NCI-H1048 (cell line): ENCODE measurements at places on chromosomes 5 and 9.

DNA sequence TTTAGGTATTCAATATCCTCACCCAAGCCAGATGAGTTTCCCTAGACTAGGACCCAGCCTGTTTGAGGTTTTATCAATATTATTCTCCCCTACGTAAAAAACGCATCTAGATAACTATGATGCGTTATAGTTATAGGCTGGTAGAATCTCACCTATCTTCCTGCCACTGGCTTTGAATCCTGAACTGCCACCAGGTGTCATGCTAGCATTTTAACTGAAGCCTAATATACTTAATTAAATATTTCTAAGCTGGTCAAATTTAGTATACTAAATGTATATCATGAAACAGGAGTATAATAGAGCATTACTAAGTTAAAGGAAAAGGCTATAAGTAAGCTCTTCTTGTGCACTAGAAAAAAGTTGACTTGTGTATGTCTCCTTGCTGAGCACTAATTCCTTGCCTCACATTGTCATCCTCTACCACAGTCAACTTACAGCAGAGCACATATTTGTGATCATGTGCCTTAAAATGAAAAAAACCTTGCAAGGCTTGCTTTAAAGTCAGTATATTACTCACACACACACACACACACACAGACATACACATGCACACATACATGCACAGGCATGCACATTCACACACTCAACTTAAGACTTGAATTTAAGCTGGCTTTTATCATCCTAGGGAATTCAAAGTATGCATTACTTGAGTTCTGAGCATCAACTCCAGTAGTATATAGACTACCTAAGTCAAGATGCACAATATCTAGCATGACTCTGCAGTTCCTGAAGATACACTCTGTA lies 303.4 kb downstream of the ADGRV1 start:
- DNase-seq, result no peak

DNA sequence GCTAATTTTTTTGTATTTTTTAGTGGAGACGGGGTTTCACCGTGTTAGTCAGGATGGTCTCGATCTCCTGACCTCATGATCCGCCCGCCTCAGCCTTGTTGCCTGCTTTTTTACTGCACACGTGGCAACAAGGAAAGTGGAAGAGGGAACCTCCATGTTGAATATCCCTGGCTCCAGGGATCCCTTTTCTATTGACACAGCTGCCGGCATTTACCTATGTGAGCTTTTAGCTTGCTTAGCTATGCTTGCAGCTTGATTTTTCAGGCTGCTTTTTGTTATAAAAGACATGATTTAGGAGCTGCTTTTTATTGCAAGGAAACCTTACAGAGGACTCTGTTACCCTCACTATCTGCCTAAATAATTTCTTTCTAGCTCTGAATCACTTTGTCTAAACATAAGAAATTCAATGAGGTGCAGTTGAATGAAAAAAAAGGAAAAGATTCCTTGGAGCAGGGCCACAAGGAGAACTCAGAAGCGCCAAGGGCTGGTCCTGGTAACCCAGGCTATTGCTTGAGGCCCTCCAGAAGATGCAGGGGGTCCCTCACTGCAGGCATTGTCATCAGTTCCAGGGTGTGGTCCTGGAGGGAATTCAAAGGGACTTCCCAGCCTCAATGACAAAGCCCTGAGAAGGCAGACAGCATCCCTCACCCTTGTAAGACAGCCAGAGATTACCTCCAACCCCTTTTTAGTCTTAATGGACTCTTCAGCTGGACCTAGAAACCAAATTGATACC lies 89.9 kb downstream of the SYK start:
- DNase-seq, result no peak

- DNase-seq, result no peak
Observed at GRCh38 chr9:126674365-126675146, 60.8 kb downstream of the LMX1B start.

DNA sequence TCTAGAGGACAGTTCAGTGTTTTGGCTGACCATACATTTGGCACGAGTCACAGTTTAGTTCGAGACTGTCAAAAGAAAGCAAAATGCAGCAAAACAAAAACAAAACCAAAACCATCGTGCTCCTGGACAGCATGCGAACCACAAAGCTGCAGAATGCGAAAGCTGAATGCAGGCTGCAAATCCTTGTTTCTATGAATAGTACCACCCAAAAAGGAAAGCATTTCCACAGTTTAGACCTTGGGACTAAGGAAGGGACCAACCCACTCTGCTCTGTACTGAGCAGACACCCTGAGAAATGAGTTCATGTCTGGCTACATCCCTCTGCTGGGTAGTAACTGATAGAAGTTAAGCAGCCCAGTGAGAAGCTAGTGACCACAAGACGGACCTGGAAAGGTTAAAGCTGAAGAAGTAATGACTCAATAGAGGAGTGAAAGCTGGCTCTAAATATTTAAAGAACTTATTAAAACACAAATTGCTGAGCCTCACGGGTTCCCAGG lies 3.9 kb downstream of the GCNT4 start:
- DNase-seq, result no peak

DNA sequence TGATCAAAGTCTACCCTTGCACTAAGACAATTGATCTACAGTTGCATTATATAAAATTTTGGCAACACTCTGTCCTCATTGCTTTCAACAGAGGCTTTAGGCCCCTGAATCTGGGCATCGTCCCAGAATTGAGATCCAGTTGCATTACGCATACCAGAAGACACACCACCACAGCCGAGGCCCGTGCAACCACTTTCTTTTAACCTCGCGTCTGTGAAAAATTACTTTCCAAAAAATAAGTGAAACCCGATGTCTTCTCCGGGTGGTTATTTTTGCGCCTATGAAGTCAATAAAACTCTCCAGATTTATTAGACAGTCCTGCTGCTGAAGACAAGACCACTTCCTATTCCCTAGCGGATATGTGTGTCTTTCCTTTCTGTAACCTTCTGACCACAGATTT lies 52.1 kb upstream of the NFIB start:
- DNase-seq, result no peak

DNA sequence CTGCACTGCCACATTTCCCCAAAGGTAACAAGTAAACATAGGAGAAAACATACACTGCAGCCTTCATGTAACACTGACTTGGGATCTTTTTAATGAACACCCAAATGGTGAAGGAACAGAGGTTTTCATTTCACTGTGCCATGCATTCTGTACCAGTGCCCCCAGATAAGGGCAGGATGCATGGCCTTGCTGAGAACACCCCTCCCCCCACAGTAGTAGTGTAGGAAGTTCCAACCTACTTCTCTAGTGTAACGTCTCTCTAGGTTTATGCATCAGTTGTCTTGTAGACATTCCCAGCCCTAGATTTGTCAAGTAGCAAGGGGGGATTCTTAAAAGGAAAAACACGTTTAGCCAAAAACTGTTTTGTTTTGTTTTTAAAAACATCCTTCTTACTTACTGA lies 29.9 kb downstream of the MAP3K1 start:
- DNase-seq, result no peak

- DNase-seq, result no peak
Observed at GRCh38 chr9:127096208-127096607, 26.2 kb downstream of the ANGPTL2 start.
